ENCODE measurements at places on chromosomes 7 and 10.

DNA sequence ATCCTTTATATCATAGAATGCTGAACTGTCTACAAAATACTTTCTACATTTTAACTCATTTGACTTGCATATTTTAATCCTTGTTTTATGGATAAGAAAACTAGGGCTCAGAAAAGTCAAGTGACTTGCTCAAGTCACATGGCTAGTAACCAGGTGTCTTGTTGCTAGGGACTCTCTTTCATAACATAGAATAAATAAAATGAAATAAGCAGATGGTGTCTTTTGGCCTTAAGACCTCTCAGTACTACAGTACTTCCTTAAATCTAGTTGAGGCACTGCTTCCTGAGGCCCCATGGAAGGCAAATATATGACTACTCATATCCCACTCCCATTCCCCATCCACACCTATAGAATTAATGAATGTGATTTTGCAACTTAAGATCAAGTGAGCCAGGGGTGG lies 87.9 kb downstream of the CDK6 start:
- no peak for DNase-seq

- DNase-seq, result no peak
These were observed 50.8 kb downstream of the ITPRID1 start for GRCh38 chr7:31564661-31565060.

DNA sequence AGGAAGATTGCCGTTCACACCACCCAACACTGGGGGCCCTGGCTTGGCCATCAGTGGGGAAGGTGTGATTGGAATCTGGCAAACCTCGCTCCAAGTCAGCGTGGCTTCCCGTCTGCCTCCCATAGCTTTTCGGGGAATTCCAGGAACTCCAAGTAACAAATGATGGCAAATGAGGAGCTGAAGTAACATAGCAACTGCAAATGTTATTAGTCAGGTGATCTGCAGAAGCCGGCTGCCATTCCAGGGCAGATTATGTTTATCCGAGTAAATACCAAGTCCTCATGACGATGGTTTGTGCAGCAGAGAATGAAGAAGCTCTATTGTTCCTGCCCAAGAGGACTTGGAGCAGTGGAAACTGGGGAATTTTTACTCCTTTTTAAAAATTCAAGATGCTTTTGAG lies 270.5 kb upstream of the PODXL start:
- no peak for DNase-seq

- DNase-seq, result no peak
These were observed 200.0 kb upstream of the BMPER start for GRCh38 chr7:33705333-33705833.

GRCh38 chr7:81562581-81562980 lies 207.3 kb downstream of the HGF start:
- DNase-seq, result no peak

GRCh38 chr10:29621161-29621560 lies 13.6 kb downstream of the SVIL start:
- DNase-seq, result no peak

GRCh38 chr10:118107541-118107940 lies 60.8 kb upstream of the RAB11FIP2 start:
- no peak for DNase-seq

DNA sequence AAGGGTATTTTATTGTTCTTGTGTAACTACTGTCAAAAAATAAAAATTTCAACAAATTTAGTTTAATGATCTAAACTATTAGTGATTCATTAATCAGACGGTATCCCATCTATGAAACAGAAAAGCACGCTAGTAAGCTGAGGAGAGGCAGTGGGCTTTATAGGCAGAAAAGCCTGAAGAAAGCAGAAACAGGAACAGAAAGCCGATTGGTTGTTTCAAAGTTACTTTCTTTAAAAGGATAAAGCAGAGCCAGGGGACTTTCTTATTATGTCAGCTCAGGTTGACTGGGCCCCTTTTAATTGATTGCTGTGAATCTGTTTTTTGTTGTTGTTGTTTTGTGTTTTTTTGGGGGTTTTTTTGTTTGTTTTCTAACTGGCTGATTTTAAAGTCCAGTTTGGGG lies 105.5 kb downstream of the TES start:
- DNase-seq, result no peak

DNA sequence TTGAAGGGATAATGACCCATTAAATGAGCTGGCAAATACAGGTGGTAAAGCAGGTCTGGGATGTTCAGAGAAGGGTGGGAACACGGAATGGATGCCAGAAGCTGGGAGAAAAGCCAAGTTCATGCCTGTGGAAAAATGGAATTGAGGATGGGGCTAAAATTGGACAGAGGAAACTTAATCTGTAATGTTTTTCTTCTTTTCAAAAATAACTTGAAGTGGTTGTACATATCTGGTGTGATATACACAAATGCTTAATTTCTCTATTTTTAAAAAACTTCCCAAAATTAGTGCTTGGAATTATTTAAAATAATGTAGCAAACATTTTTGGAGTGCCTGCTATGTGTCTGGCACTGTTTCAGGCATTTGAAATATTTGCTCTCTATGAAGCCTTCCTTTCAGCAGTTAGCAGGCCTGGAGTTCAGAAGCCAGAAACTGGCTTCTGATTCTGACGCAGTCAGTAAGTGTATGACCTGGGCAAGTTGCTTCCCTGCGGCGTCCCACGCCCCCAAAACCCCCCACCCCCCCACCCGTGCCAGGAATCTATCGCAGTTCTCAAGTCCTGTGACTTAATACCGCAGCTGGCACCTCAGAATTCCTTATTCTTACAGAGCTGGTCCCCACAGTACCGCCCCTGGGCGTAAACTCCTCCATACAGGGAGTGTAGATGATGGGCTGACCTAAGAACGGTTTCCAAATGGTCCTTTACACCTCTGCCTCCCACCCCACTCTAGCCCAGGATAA lies 828 bp upstream of the MALSU1 start:
- no peak for DNase-seq

DNA sequence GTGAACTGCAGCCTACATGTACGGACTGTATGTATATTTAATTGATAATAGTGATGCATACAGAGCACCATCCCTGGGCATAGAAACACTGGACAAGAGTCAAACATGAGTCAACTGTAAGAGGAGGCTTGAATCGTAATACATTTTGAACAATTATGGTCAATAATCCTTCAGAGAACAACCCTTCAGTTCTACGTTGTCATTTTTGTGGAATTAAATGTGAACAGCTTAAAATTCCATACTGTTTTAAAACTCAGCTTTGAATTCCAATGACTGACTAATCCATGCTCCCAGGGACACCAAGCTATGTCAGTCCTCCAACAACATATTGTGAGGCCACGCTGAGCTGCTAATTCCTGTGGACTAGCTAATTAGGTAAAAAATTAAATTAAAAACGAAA lies 41.5 kb upstream of the KMT2E start:
- DNase-seq, result no peak

DNA sequence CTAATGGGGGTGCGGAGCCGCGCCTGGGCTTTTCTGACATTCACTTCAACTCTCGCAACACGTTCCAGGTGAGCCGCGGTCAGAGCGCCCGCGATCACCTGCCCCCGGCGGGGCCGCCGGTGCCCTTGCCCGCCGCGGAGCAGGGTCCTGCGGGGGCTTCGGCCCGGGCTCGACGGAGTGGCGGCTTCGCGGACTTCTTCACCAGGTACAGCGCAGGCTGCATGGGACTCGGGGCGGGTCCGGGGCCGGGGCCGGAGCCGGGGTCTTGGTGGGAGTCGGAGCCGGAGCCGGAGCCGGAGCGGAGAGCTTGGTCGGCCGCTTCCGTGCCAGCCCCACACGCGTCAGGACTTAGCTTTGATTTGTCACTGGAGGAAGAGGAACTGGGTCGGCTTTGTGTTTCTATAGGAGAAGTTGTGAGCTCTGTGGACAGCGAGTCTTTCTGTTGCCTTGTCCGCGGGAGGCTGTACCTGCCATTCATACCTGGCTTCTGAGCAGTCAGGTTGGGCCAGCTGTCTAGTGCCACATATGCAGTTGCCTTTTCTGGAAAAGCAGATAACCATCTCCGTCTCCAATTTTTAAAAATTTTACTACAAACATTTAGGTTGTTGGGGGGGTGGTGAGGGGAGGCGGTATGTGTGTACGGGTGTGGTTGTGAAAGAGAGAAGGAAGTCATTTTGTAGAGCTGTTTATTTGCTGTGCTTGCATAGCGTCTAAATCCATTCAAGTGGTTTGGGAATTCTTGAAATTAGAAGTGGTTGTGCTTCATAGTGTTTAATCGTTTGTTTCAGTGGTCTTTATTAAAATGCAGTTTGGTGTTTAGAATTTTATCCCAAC lies 1.3 kb downstream of the TBC1D12 start:
- DNase-seq, result peak; percentile 75

- DNase-seq, result no peak
These were observed 34.0 kb downstream of the DUSP5 start for GRCh38 chr10:110531687-110532086.

DNA sequence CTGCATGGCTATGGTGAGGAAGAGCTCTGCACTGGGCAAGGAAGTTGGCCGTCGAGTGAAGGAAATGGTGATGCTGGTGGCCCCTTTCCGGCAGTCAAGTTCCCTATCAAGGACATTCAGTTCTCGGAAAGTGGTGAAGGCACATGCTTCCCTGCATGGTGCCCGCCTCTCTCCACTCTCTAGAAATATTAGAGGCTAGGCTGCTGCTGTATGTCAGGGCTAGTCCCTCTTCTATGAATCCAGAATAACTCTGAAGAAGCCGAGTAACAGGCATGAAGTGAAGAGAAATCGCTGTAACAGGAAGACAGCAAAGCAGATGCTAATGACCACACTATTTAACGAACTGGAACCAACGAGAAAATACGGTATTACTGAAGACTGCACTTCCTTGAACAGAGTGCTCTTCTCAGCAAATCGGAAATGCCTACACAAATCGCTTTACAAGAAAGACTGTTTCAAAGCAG lies 5.4 kb downstream of the IDI1 start:
- DNase-seq, result peak; percentile 48

- no peak for DNase-seq
These were observed 170.3 kb downstream of the PAXIP1 start for GRCh38 chr7:154832557-154833138.

- no peak for DNase-seq
These were observed 352.0 kb downstream of the PCLO start for GRCh38 chr7:82810558-82811259.

- DNase-seq, result no peak
These were observed 29.0 kb downstream of the PRPF18 start for GRCh38 chr10:13615650-13616300.

GRCh38 chr10:62990126-62990525 lies 143.0 kb upstream of the NRBF2 start:
- DNase-seq, result no peak

DNA sequence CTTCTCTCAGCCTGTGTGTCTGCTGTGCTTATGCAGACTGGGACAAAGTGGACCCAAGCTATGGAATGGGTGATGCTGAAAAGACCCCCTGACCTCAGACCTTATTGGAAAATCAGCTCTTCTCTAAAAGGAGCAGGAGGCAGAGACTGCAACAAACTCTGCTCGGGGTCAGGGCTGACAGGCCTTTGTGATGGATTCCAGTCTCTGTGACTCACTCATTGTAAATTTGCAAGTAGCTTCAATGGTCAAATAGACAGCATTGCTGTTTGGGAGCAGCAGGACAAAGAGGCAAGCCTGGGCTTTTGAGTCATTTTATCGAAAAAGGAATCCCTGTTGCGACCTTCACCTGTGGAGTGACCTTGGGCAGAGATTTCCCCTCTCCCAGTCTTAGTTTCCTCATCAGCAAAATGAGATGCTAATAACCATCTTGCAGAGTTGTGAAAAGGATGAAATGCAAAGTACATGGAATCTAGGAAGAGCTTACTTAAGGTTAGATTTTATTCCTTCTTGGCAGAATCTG lies 26.1 kb upstream of the GPR26 start:
- no peak for DNase-seq

GRCh38 chr10:102335184-102335583 lies 60.3 kb upstream of the NFKB2 start:
- peak; percentile 38 for DNase-seq

DNA sequence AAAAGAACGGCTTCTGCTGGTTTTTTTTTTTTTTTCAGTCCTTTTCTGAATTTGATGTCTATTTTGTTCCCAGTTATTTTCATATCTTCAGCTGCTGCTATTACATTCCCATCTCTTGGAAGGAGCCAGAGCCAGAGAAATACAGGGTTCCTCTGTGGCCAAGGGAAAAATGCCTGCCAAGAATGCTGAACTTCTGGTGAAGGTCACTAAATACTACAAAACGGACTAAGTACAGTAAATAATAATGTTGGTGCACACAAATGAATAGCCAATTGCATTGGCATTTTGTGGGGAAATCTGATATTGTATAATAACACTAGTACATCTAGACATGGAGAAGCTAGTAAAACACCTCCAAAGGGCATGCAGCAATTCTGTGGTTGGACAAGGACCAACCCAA lies 56.3 kb upstream of the ZEB1 start:
- DNase-seq, result peak; percentile 23

DNA sequence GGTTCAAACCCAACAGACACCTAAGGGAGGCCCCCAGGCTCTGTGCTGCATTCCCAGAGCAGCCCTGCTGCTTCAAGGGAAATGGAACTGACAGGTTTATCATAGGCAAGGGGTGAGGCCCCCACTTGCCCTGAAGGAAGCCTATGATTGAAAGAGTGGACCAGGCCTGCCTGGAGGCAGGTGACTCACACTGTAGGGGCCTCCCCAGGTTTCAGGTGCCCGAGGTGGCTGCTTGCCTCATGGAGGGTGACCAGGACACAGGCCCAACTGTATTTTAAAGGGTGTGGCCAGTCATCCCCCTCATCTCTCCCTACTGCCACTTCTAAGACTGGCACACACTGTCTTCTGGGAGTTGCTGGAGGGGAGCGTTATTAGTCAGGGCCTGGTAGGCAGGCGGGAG lies 85.4 kb downstream of the ATXN7L1 start:
- no peak for DNase-seq

DNA sequence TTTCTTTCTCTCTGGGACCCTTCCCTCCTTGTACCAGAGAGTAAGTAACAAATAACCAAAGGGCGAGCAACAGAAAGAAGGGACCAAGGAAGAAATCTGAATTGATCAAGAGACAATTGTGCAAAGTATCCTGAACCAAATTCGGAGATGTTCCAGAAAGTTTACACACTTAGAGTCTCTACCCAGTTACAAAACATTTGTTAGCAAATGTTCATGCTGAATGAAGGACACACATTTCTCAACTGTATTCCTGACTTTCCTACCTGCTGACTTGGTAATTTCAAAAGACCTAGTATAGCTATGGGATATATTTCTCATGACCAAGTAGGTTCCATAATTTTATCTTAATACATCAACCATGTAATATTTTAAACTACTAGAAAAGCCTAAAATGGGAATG lies 37.4 kb downstream of the LYZL1 start:
- DNase-seq, result no peak

DNA sequence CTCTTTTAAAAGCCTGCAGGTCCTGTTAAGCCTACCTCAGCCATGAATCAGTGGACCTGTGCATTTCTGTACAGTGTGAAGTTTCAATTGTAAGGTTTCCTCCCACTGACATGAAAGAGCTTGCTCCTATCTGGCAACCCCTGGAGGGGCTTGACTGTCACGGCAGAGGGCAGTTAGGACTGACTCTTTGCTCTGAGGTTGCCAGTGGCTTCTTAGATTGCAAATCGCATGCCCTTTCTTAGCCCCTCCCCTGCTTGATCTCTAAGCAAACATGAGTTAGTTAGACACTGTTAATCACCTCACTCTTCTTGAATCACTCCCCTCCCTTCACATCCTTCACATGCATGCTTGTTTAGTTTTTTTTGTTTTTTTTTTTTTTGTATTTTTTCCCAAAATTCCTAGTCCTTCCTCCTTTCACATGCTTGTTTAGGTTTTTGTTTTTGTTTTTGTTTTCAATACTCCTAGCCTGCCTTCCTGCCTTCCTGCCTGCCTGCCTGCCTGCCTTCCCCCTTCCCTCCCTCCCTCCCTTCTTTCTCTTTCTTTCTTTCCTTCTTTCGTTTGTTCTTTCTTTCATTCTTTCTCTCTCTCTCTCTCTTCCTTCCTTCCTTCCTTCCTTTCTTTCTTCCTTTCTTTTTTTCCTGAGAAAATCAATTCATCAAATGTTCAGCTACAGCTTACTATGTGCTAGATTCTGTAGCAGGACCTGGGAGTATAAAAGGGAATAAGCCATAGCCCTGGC lies 6.0 kb upstream of the HIPK2 start:
- DNase-seq, result no peak
